CD4-positive, alpha-beta T cell (primary cell): ENCODE measurements at places on chromosomes 3 and 15. TPM values are rescaled to one million over a fixed set of nuclear protein-coding genes. Genes with fewer than 3 reads are reported as not detected.

The CCR9 gene
- total RNA-seq, result 6.5 TPM

The COL7A1 gene
- 0.73 TPM for total RNA-seq

The PSTPIP1 gene
- total RNA-seq, result 79.4 TPM

The MST1R gene
- total RNA-seq, result 0.89 TPM

The MELTF gene
- total RNA-seq, result 1.2 TPM

The RBM15B gene
- 29.2 TPM for total RNA-seq

The ARHGEF26 gene
- 0.08 TPM for total RNA-seq

The CLDN1 gene
- 0.80 TPM for total RNA-seq

The LRRC49 gene
- total RNA-seq, result 0.39 TPM

The MYL3 gene
- total RNA-seq, result not detected

The FOXL2 gene
- total RNA-seq, result not detected

The ZNF35 gene
- 0.52 TPM for total RNA-seq

The RNF123 gene
- total RNA-seq, result 29.7 TPM

The NXPE3 gene
- total RNA-seq, result 37.4 TPM

The KBTBD12 gene
- total RNA-seq, result not detected

The CEMIP gene
- total RNA-seq, result not detected

The FGF12 gene
- not detected for total RNA-seq

The SRGAP3 gene
- 2.8 TPM for total RNA-seq

The CRABP1 gene
- not detected for total RNA-seq

The KIF15 gene
- total RNA-seq, result 0.11 TPM

The PIF1 gene
- 0.22 TPM for total RNA-seq

The CCDC39 gene
- total RNA-seq, result not detected

The CNTN6 gene
- total RNA-seq, result not detected

The TMEM45A gene
- not detected for total RNA-seq

The GPR171 gene
- 16.7 TPM for total RNA-seq

The ARL6IP5 gene
- 65.2 TPM for total RNA-seq

The MFN1 gene
- 26.1 TPM for total RNA-seq

The LTK gene
- total RNA-seq, result 9.9 TPM

The SERPINI2 gene
- total RNA-seq, result not detected

The CASR gene
- total RNA-seq, result 0.03 TPM

The IQCF5 gene
- not detected for total RNA-seq

The TNFSF10 gene
- total RNA-seq, result 9.2 TPM

The AMOTL2 gene
- not detected for total RNA-seq

The IRAK2 gene
- total RNA-seq, result 1.6 TPM

The GABRA5 gene
- total RNA-seq, result not detected

The LMCD1 gene
- 0.36 TPM for total RNA-seq

The SLCO2A1 gene
- not detected for total RNA-seq
